ENCODE measurements at places on chromosomes 16 and 17. TPM values are rescaled to one million over a fixed set of nuclear protein-coding genes. Genes with fewer than 3 reads are reported as not detected.

DNA sequence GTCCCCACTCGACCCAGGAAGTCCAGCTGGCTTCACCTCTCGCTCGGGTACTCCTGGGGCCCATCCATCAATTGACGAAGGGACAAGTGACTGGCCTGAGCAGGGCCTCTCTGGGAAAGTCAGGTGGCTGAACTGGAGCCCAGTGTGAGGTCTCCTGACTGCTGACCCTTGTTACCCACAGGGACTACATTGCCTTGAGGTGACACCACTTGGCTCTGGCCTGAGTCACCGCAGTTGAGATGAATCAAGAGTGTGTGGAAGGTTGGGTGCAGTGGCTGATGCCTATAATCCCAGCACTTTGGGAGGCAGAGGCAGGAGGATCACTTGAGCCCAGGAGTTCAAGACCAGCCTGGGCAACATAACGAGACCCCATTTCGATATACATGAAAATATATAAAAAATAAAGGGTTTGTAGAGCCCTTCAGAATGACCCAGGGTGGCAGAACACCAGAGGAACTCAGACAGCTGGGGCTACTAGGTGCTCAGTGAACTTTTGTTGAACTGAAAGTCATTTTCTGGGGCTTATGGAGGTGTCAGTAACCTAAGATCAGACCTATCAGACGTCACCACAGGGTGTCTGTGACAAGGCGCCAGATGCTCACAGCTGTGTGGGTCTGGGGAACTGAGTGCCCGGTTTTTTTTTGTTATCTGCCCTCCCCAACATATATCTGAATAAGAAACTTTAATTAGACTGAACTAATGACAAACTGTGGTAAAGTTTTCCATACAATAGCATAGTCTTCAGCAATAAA is 14.8 kb upstream of the ZFP90 start:
- DNase-seq = no peak

DNA sequence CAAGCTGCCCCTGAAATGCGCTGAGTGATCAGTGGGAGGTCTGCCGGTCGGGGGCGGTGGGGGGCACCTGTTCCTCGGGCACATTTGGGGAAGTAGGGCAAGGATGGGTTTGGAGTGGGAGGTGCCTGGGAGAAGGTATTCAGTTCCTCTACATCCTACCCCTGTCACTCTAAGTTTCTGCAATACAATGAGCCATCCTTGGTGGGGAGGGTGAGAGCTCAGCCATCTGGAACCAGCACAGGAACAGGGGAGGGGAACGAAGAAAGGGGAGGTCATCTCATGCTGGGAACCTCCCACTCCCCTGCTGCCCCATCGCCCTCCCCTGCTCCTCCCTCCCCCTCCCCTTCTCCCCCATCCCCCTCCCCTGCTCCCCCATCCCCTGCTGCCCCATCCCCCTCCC is 4.2 kb downstream of the DPH1 start:
- no peak for DNase-seq

- no peak for DNase-seq
Observed at GRCh38 chr17:19533718-19534561, at the start of gene SLC47A1. Gene SLC47A1 (plus strand): TSS chr17:19533854. CDS start chr17:19533940, 86 bp downstream.

- DNase-seq = no peak
Observed at GRCh38 chr16:4570688-4571321, 14.7 kb downstream of the C16orf96 start.

GRCh38 chr16:30002614-30003346 is 6.7 kb downstream of the INO80E start:
- DNase-seq = no peak

GRCh38 chr17:77497578-77497934 is 356.8 kb downstream of the SEC14L1 start:
- no peak for DNase-seq

DNA sequence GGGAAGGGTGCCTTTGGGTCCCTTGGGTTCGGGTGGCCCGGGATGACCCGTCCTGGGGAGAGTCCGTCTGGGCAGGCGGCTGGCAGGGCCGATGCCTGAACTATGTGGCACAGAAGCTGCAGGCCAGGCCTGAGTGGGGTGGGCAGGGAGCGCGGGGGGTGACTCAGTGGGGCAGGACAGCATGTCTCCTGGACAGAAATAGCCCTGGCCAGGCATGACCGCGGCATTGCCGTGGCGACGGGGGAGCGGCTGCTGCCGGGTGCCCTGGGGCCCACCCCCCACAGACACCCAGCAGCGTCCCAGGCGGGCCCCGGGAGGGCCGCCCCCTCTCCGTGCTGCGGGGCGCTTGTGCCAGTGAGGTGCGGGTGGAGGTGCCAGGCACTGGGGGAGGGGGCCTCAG is 1.8 kb upstream of the C1QTNF8 start:
- no peak for DNase-seq

DNA sequence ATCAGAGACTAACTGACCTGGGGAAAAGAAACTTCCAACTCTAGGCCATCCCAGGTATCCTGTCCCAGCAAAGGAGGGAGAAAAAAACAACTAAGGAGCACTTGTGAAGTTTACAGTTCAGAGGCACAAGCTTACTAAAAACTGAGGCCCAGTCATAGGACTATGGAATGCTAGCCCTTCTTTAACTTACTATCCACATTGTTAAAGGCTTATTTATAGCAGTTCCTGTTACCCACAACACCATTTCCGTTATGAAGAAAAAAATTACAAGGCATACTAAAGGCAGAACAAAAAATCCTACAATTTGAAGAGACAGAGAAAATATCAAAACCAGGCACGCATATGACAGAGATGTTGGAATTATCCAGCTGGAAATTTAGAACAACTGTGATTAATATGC is 159.1 kb downstream of the CDH11 start:
- DNase-seq = no peak

DNA sequence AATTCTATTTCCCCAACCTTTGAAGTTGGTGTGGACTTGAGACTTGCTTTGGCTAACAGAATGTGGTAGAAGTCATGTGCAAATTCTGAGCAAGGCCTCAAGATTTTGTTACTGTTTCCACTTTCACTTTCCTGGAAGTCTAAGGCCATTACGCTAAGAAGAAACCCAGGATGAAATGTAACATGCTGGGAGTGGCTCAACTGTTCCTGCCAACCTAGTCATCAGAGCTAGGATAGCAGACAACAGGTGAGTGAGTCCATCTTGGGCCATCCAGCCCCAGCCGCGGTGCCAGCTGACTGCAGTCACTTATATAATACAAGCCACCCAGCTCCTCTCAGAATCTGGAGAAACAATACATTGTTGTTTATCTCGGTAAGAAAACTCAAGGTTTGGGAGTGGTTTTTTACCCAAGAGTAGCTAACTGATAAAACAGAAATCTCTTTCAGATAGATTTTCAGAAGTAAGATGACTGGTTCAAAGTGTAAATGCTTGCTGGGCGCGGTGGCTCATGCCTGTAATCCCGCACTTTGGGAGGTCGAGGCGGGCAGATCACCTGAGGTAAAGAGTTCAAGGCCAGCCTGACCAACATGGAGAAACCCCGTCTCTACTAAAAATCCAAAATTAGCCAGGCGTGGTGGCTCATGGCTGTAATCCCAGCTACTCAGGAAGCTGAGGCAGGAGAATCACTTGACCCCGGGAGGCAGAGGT is 10.7 kb upstream of the STX4 start:
- no peak for DNase-seq

The LGALS9B gene
- not detected for total RNA-seq

Data from pulmonary artery endothelial cell (primary cell).